AG08395 (cell line): ENCODE measurements at places on chromosomes 2 and 18.

DNA sequence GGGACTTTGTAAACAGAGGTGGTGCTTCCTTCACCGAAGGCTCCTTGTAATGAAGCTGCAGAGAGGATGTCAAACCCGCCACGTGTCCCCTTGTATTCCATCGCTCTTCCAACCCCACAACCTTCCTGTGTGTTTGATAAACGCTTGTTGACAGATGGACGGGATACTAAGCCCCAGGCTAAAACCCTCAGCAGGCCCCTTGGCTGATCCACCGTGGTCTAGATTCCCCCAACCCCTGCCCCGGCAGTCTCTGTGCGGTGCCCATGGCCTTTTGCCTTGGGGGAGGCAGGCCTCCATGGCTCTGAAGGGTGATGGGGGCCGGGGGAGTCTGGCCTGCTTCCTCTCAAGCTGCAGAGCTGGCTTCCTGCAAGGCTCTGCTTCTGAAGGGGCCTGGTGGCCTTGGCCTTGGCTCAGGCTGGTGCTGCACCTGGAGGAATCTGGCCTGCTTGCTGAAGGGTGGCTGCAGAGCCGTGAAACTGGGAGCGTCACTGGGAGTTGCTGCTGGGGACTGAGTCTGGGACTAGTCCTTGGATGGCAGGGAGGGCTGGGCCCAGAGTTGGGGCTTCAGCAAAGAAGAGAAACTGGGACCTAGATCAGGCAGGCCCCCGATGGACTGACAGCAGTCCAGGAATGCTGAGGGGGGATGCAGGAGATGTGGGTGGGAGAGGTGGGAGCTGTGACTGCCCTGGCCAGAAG is 9.6 kb upstream of the NTSR2 start:
- DNase-seq: no peak

DNA sequence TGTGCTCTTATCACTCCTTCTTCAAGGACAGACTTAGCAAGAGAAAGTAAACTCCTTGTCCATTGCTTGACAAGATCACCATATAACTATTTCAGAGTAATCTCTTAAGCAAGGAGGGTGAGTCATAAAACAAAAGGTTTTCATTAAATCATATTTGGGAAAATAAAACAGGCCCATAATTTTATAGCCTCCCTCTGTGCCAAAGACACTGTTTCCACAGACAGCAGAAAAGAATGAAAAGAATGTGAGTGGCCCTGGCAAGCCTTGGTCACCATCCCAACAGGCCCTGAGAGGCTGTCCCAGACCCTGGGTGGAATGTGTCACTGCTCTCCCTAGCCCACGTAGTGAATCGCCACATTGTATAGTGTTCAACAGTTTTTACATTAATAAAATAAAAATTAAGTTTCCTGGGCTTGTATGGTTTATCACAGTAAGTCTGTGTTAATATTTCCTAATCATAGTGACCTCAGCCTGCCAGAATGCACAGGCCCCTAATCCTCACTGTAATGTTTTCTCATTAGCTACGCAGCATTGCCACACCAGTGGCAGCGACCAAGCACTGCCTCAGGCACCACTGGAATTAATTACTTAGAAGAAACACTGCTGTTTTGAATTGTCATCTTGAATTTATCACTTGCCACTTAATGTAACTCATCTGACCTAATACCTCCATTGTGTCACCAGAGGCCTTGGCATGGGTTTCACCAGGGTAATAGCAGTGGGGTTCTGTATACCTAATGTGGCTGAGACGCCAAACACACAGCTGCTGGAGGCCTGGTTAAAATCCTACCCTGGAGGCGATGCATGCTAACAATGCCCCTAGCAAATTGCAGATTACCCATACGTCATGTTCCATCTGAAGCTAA is 401.9 kb downstream of the LNPK start:
- DNase-seq: peak; percentile 74

DNA sequence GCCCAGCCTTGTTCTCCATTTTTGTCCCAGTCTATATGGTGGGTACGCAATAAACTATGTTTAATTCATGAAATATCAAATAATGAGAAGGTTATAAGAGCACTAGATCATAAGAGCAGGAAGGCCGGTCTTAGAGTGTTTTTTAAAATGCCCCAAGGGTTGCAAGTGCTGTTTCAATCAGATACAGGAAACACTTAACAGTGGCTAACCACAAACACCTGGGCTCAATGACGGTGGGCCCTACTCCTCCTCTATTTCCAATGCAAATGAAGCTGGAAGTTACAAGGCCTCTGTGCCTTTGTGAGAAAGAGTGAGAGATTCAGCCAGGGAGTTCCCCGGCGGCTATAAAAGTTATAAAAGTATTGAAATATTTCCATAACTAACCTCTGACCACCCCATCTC is 18.9 kb upstream of the WDR33 start:
- DNase-seq: no peak

DNA sequence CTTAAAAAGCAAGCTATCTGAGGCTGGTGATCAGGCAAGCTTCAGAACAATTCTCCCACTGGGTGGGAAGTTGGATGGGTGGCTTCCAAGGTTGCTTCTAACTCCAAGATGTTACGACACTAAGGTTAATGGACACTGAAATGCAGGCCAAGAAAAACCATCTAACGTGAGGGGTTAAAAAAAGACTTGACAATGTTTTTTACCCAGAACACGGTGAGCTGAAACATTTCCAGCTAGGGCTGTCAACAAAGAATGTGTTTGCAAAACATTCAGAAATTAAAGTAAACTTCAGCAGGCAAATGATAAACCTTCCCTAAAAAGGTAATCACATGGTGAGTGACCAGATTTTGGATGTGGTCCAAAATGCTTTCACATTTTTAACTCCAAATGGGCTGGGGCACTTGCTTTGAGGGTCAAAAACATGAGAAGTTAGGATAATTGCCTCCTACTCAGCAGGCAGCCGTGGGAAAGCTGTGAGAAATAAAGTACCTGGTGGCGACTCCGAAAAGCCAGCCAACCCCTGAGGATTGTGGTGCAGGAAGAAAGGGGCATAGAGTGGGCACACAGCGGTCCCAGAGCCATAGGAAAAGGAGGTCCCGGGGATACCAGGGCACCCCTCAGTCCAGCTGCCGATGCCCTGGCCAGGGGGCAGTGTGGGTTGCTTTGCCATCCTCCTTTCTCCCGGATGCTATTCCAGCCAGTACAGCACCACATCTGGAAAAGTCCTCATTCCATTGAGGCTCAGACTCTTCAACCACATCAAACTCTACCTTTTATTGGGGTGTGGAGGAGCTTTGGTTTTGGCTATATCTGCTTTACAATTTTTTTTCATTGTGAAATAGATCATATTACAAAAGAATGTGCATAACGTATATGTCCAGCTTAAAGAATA is 90.0 kb upstream of the ATL2 start:
- no peak for DNase-seq

DNA sequence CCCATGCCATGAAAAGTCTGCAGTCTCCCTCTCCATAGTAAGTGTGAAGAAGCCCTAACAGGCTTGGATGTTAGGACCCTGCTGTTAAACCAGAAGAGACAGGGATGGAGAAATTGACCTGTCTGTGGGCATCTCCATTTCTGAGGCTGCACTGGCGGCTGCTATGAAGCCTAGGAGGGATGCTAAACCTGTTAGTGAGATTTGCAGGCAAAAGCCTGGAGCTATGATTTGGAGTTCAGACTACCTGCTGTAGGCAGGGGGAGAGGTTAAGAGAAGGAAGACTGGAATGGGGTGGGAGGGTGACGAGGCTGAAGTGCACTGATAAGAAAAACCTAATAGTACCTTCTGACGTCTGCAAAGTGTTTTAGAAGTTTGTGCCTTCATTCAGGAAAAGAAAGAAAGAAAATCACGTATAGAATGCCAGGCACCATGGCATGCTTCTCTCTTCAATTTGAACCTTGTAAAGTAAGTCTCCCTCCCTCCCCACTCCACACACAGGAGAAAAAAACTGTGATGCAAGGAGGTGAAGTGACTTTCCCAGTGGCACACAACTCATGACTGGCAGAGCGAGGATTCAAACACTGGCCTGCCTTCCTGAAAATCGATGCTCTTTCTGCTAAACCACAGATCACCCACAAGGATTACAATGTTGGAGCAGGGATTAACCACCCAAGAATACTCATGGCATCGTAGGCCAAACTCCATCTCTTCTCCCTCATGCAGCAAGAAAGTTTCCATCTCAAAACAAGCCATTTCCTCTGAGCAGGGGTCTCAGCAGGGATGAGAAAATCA is 98.5 kb upstream of the PKDCC start:
- no peak for DNase-seq

DNA sequence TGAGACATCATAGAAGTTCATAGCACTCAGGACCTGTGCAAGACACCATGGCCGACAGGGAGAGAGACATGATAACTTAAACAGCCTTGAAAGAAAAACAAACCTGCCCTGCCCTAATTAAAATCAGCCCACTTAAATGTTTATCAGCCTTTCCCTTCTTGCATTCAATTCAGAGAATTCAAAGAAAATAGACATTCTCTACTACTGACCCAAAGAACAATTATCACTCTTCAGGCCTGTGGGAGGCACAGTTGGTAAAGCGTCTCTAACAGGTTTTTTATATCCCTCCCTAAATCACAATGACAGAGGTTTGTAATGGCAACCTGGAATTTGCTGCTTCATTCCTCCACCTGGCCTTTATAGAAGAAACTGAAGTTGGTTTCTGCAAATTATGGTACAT is 1.7 kb downstream of the CDK15 start:
- DNase-seq: no peak

DNA sequence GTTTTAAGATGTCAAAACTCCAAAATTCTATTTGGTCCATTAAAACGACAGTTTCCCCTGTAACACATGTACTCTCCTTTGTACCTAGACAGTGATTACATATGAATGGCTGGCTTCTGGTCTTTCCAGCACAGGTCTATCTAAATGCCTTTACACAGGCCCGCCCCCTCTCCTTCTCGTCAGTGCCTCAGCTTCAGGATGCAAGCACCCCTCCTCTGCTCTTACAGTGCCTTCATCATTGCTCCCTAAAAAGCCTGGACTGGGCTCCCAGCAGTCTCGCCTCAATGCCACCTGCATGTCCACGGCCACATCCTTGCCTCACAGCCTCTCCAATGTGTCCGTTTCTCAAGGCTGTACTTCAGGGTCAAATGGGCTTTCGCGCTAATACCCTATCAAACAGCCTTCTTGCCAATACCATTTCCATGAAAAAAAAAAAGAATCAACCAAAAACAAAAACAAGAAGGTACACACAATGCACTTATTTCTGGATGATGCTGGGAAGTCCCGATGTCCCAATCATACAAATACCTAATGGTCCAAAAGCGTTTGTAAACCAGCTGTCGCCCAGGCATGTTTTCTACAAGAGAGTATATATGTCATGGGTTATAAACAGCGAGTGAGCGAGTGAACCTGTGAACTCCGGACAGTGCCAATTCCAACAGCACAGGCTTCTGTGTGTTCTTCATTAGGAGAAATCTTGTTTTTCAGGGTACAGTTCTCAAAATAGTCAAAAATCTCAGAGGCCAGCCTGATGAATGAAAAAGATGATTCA is 77.2 kb downstream of the EIPR1 start:
- DNase-seq: no peak

DNA sequence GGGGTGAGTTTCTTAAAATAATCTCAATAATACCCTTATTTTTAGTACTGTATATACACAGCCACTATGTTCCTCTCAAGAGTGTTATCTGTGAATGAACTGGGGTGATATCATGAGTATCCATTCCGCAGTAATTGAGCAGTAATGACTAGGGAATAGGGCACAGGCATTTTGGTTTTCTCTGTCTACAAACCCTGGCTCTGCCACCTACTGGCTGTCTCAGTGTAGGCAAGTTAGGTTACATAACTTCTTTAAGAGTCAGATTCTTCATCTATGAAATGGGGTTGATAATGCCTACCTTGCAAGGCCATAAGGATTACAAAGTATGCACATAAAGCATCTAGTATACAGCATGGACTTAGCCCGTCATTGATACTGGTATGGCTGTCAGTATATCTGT is 555.8 kb downstream of the NRXN1 start:
- no peak for DNase-seq

DNA sequence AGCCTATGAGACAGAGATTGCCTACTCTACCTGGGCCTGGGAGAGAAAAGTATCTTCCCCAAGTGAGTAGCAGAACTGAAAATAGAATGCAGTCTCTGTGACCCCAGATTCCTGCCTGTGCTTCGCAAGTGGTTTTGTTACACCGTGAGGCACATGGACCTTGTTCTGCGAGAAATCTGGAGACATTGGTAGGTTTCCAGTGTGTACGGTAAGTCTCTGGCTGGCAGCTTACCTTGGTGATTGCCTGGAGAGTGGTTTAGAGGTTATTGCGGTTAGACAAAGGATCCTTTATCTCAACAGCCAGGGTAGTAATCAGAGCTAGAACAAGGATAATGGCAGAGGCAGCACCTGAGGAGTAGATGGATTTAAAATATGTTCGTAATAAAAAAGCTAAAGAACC is 606.0 kb upstream of the GCFC2 start:
- DNase-seq: no peak

DNA sequence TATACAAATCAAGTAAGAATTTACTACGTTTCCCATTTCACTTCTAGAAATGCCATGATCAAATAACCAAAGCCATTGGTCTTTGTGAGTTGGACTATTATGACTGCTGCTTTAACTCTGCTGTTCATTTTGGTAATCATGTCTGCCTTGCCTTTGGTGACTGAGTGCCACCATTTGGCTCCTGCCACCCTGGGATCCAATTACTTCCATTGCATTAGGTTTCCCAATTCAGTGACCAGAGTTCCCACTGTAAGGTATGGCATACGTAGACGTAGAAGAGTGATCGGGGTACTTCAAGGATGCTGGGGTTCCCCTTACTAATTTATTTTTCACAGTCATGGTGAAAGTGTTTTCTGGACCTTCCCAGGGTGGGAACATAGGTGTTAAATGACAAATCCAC is 90.1 kb downstream of the SPIRE1 start:
- DNase-seq: no peak

DNA sequence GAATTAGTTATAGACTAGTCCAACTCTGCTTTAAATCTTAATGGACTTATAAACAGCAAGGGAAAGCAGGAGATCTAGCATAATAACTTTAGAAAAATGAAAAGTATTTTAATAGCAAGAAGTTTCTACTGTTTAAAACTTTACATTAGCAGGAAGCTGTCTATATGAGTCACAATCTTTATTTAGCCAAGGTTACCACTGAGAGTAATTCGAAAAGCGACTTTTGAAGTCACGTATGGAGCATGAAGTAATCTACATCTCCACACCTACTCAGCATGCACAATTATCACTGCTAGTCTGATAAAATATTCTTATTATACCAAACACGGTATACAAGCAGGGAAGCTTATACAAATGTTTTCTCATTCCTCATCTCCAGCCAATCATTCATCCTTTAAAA is 515.4 kb upstream of the SOX11 start:
- no peak for DNase-seq

- no peak for DNase-seq
Measured at GRCh38 chr2:1691366-1691765, 52.9 kb downstream of the PXDN start.

- DNase-seq: no peak
Measured at GRCh38 chr2:1010415-1010930, 59.8 kb downstream of the SNTG2 start.
